Brain pericyte (primary cell): ENCODE measurements at places on chromosomes 2 and 18.
A peak's percentile ranks its signal among the peaks of the same experiment; 100 is the strongest.

DNA sequence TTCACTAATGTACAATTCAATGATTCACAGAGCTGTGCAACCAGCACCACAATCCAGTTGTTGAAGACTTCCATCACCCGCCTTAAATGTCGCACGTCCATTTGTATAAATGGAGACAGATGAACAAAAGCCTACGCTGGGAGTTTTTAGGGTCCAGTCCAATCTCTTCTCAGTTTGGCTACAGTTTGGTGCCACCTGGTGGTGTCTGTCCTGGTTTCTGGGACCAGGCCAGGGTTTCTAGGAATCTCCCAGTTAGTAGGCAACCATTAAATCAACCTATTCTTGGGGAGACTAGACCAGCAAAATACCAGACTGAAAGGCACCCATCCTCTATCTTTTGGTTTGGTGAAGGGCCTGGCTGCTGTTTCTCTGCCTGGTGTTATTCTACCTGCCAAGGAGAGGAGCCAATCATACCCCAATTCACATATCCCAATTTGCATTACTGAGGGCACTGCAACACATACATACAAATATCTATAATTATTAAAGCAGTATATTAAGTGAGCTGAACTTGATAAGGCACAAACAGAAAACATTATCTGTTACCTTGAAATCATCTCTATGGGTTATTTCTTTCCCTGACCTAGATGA lies 3.2 kb upstream of the DDX1 start:
- DNase-seq: no peak

DNA sequence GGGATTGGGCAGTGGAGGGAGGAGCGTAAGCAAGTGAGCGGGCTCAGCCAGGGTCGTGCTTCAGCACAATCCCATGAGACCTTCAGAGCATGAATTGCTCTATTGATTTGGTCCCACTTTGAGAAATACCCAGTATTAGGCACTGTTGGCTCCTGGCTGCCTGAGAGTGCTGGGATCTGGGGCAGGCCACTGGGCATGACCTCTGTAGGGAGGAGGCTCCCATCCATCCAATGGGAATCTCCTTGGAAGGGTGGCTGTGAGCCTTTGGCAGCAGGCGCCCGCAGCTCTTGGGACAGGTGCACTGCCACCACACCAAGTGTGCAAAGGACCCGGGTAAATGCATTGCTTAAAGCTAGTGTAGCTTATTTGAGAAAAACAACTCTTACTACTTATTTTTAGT lies 137.5 kb downstream of the LDLRAD4 start:
- DNase-seq: no peak

GRCh38 chr2:230601510-230601909 lies 111.1 kb upstream of the CAB39 start:
- no peak for DNase-seq

DNA sequence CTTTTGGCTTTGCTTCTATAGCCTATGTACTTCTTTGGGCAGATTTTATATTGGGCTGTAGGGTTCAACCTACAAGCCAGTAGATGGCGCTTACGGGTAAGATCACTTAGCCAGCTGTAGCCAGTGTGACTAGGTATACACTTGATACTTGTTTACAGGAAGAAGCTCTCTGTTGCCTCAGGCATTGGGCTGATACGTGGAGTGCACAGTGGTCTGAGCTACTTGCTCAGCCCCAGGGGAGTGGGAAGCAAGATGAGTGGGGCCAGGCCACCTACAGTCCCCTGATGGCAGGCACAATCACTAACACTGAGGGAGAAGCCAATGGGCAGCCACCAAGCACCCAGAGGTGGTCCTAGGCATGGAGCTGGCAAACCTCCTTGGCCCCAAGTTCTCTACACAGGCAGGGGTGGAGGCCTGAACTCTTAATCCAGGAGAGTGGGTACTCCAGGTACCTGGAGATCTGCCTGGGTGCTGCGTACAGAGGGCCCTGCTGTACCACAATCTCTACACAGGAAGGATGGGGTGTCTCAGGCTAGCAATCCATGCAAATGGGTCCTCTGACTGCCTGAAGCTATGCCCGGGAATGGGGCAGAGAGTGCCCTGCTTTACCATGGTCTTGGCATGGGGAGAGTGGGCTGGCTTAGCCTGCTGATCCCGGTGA lies 122.2 kb downstream of the NCOA1 start:
- DNase-seq: peak; percentile 5

GRCh38 chr2:196750977-196751631 lies 48.4 kb downstream of the GTF3C3 start:
- DNase-seq: peak; percentile 41

DNA sequence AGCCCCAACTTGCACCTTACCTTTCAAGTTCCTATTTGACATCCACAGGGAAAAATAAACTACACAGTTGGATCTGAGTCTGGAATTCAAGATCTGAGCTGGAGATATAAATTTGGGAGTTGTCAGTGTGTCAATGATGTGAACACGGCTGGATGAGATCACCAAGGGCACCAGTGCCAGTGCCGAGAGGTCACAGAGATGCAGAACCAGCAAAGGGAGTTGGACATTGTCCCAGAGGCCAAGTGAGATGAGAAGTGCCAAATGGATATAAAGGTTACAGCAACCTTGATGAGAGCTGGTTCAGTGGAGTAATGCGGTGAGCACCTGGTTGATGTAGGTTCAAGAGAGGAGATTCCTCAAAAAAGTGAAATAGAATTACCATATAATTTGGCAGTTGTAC lies 24.8 kb downstream of the LRRFIP1 start:
- DNase-seq: no peak

- DNase-seq: no peak
These were observed 17.8 kb downstream of the CTAGE1 start for GRCh38 chr18:22399949-22400348.

DNA sequence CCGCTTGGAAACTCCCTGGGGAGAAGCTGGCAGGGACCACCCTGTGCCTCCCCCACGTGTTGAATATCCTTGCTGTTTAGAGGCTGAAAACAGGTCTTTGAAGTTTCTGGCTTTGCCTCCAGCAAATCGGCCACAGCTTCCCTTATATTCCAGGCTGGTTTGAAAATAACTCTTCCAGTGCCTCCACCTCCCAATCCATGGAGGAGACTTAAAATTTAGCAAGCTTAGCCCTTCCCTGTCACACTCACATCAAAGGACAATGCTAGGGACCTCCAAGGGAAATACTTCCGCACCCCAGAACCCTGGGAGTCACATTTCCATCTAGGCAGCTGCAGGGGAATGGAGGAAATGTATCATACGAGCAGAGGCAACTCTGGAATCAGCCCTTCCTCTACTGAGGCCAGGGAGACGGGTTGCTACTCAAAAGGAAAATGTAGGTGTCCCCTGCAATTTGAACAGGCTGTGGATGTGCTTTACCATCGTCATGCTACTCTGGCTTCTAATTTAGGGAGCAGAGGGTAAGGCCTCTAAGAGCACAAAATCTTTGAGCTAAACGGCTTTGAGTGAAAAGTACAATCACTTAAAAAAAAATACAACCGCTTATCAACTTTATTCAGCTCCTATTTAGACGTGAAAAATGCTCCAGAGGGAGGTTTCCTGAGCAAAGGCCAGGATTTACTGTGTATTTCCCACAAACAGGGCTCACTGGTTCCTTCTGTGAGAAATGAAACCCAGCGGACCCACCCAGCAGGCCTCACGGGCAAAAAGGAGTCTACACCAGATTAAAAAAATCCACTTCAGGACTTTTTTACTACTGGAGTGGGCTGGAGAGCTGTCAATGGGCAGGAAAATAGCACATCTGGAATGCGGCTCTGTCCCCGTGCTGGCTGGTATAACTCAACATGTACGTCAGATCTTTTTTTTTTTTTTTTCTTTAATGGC lies 49.4 kb upstream of the PKDCC start:
- no peak for DNase-seq

DNA sequence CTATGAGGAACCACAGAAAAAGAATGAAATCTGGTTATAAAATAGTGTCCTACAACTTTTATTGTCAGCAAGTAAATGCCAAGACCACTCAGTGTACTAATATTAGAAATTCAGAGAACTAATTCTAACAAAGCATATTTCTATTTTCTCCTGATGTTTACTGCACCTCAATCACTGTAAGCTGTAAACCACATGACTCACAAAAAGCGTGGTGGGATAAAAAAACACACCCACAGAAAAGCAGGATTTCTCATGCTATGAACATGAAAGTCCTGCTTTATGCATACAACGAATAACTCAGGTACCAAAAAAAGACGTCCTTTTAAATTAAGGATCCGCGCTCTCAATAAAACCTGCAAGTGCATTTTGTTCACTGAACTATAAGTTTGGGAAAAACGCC lies 797 bp downstream of the TXNL4A start:
- no peak for DNase-seq

GRCh38 chr2:81542119-81542518 lies 1237.6 kb upstream of the LRRTM1 start:
- no peak for DNase-seq

- no peak for DNase-seq
These were observed 47.4 kb downstream of the ITGB1BP1 start for GRCh38 chr2:9375857-9376428.

DNA sequence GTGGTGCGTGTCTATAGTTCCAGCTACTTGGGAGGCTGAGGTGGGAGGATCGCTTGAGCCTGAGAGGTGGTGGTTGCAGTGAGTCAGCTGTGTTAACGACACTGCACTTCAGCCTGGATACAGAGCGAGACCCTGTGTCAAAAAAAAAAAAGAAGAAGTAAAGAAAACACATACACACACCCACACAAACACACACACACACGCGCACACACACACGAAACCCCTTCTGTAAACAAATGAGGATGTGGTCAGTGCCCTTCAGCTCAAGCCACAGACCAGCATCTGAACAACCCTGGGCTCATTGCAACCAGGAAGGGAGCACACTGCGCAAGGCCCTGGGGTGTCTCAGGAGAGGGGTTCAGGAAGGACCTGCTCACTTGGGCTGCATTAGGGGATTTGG lies 47.9 kb upstream of the KCNF1 start:
- no peak for DNase-seq

DNA sequence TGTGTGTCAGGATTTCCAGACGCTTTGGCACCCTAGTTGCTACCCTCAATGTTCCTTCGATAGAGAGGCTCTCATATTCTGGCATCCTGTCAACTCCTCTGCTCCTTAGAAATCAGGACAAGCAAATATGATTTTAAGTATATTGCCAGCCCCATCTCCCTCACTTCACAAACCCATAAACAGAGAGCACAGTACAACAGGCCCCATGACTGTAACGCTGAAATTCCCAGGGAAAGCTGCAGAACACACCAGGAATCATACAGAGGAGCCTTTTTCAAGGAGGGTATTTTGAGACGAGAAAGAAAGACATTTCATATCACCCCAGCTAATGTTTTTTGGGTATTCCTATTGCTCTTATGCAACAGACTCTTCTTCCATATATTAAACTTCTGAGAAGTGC lies 162.9 kb downstream of the NAPG start:
- no peak for DNase-seq

DNA sequence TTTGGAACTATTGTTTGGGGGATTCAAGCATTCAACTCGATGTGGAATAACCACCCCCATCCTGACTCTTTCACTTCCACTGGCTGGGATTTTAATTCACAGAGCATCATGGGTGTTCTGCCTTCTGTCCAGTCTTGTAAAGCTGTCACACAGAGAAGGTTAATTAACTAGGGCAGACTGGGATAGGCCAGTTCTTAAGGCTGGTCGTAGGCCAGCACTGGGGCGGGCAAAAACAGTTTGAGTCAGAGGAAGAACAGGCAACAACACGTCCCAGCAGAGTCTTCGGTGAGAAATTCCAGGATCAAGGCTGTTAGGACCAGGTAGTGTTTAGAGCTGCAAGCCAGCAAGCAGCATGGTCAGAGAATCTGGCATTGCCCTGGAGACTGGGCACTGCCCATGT lies 4.0 kb upstream of the RNF152 start:
- DNase-seq: no peak

DNA sequence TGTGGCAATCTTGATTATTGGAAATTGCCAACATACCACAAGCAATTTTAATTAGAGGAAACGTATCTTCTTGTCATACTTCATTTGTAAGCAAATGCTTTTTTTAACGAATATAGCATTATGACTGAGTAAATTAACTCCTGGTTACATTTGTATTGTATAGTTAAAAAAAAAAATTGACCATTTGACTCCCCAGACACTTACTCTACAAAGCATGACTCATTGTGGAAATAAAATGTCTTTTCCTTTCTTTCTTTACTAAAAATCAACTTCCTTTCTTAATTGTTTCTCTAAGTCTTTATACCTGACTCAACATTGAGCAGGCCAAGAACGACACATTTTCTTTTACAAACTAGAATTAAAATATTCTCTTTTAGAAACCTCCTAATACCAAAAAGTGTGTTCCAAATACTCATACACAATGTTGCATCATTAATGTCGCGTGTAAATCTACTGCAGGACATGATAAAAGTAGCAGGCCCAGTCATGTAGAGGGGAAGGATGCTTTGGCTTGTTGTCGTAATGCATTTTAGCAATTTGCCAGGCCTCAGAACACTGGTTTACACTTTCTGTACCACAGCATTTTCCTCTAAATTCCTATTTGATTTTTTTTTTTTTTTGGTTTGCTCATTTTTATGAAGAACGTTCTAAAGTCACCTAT lies 349.6 kb upstream of the KCNH7 start:
- DNase-seq: no peak

DNA sequence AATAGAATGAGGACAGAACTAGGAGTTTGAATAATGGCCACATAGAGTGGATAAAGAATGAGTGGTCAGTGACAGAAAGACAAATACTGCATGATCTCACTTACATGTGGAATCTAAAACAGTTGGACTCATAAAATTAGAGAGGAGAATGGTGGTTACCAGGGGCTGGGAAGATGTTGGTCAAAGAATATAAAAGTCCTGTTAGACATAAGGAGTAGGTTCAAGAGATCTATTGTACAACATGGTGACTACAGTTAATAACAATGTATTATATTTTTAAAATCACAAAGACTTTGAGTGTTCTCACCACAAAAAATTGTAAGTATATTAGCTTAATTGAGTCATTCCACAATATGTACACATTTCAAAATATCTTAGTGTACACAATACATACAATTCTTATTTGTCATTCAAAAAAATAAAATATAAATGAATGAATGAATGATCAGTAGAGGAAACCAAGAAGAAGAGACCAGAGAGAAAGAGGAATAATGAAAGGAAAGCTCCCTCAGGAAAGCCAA lies 177.9 kb upstream of the VRK2 start:
- no peak for DNase-seq

DNA sequence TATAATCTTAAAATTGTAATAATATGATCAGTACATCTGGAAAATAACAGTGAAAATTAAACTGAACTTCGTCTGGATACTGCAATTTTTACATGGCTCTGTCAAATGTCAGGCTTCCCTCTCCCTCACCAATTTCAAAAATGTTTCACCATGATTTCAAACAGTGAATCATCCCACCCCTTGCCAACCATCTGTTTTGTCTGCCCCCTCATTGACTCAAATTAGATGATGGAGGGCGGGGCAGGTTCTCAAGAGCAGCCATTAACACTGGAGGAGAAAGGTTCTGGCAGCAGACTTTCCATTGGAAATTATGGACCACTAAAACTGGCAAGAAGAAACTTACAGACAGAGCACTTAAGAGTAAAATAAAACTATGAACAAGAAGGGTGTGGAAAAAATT lies 1195.7 kb upstream of the ZEB2 start:
- no peak for DNase-seq
